NCI-H1417 (cell line): ENCODE measurements at places on chromosomes 3 and 15.

DNA sequence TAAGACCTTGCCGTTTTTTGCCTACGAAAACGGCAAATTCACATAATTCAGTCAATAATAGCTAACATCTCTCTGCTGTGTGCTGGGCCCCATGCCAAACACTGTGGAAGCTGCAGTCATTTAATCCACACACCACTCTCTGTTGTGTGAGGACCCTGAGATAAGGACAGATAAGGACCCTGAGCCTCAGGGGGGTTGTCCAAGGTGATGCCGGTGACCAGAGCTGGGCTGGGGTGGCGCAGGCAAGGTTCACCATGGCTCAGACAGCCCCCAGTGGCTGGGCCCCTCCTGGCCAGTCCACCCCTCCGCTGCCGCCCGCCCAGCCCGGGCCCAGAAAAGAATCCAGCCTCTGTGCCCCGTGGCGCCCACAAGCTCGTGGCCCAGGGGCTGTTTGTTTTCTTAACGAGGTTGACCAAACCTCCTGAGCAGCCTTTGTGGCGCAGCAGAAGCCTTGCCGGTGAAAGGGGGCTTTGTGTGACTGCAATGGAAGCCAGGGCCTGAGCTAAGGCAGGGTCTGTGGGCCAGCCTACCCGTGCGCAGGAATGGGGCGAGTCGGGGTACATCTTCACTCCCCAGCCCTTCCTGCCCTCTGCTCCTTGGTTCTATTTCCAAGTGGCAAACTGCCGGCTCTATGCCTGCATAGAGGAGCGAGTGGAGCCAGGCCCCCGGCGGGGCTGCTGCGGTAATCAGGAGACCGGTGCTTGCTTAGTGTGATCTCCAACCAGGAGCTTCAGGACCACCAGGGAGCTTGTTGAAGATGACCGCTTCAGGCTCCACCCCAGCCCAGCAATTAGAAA is 4.4 kb upstream of the SNX22 start:
- no peak for DNase-seq

DNA sequence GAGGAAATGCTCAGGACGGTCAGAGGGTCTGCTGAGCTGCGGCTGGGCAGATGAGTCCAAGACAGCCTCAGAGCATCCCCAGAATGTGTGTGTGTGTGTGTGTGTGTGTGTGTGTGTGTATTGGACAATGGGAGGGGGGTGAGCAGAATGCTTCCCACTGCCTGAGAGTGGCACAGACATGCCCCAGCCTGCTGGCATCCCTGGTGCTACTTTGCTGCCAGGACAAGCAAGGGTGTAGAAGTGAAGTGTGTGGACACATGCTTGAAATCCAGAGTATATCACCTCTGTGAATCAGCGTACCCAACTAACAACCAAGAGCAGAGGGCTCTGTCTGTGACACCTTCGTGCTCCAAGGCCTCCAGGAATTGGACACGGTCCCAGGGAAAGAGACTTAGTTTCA is 76.3 kb downstream of the SLC9A9 start:
- no peak for DNase-seq

- DNase-seq, result peak; percentile 79
Observed at GRCh38 chr3:127652246-127652995, 20.3 kb upstream of the ABTB1 start.

GRCh38 chr3:171878461-171879225 is 35.5 kb downstream of the TMEM212 start:
- no peak for DNase-seq

GRCh38 chr3:127692501-127693335 is 20.0 kb downstream of the ABTB1 start:
- no peak for DNase-seq

GRCh38 chr15:74788042-74788682 is 6.3 kb downstream of the CSK start:
- no peak for DNase-seq

GRCh38 chr15:88127432-88127790 is 129.1 kb downstream of the NTRK3 start:
- DNase-seq, result no peak

GRCh38 chr3:196108075-196108743 is 26.3 kb upstream of the TFRC start:
- no peak for DNase-seq

- DNase-seq, result peak; percentile 78
Observed at GRCh38 chr3:77795013-77795412, 755.1 kb downstream of the ROBO2 start.

GRCh38 chr3:177820683-177821316 is 623.5 kb upstream of the TBL1XR1 start:
- no peak for DNase-seq

- no peak for DNase-seq
Observed at GRCh38 chr15:50940506-50940905, 32.0 kb downstream of the AP4E1 start.

- no peak for DNase-seq
Observed at GRCh38 chr15:64568765-64569164, 108.4 kb downstream of the ZNF609 start.

DNA sequence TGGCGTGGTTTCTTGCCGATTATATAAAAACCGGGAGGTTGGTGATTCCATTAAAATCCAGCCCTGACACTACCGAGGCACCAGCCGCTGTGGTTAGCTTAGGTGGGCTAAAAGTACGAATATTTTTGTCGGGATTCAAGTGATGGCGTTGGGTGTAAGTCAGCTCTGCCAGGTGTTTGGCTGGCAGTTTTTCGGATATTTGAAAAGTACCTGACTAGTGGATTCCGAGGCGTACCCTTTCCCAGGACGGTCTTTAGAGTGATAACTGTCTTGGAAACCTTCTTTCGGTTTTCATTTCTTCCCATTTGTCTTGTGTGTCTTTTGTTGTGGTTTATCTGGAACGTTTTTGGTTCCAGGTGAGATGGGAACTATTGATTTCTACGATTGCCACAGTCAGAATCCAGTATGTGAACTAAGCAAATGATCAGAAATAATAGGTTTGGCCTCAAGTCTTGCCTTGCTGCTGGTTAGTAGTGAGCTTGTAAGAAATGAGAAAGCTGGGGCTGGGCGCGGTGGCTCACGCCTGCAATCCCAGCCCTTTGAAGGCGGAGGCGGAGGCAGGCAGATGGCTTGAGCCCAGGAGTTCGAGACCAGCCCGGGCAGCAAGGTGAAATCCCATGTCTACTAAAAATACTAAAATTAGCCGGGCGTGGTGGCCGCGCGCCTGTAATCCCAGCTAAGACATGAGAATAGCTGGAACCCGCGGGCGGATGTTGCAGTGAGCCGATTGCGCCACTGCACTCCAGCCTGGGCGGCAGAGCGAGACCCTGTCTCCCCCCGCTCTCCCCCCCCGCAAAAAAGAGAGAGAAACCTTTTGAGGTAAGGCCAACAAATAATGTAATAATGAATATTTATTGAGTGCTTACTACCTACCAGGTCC is 1.4 kb downstream of the FYTTD1 start:
- peak; percentile 63 for DNase-seq

DNA sequence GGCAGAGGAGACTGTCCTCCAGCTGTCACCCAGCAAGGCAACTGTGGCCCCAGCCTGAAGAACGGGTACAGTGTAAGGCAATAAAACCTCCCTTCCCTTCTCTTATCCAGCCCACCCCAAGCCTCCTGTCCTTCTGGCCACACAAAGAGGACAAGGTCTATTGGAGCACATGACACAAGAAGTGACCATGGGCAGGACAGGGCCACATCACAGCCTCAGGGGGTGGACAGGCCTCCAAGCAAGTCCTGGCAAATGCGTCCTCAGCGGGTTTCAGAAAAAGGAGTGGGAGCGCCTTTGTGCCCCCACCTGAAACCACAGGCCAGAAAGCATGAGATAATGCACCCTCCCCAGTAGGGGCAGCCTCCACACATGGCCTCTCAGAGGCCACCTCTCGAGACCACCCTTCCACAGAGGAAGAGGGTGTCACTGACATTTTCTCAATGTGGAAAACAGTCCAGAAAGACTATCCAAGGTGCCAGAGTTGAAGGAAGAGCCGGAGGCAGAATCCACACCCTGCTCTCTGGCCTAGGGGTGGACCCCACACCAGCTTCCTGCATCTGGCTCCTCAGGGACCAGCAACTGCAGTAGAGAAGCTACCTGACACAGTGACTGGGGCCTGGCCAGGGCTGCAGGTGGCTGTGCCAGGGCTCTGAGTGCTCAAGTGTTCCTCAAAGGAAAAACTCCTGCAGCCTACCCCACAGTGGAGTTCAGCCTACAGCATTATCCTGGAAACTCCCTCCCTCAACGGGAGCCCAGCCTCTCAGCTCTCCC is 43.9 kb downstream of the CCDC12 start:
- DNase-seq, result no peak

GRCh38 chr3:187367561-187368103 is 553 bp upstream of the RTP4 start:
- no peak for DNase-seq

DNA sequence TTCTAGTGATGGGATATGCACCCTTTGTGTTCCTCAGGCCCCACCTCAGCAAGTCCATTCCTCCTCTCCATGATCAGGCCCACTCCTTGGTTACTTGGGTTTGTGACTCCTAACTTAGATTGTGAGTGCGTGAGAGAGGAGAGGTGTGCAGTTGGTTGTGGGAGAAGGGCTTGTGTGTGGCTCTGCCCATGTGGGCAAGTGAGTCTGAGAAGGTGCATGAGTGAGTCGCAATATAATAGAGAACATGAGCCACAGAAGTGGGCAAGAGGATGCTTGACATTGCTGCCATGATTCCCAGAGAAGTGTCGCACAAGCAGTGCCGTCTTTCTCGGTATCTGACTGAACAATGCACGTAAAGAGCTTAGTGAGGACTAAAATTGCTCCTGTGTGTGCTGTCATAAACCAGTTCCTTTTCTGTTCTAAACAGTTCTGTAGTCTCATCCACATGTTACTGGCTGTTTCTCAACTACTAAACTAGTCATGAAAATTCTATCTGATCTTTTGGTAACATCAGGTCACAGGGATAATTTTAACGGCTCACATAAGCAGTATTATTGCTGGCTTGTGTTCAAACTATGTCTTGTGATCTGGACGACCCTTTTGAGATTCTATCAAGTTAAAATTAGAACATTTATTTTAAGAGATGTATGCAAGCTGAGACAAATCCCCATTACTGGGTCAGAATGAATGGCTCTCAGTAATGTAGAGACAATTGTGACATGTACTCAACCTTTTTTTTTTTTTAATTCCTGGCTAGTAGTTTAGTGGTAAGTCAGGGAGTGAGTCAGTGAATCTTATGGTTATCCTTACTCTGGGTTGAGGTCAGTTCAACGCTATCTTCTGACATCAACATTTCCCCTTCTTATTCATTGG is 25.6 kb downstream of the GYG1 start:
- DNase-seq, result no peak

DNA sequence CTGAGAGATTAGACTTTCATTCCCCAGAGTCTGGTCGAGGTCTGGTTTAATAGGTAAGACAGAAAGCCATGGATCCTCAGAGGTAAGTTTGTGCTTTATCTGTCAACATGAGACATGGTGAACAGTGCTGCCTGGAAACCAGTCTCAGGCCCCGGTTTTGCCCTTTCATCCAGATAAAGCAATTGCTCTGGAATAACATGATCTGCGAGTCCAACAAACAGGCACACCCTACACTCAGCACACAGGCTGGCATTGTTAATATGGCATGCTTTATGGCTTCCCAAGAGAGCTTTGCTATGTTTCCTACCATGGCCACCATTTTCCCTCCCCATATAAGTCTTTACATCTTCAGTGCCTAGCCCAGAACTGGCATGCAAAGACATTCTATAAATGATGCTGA is 30.1 kb upstream of the MNS1 start:
- DNase-seq, result no peak

GRCh38 chr3:141680620-141681389 is 57.3 kb upstream of the RNF7 start:
- DNase-seq, result peak; percentile 11

DNA sequence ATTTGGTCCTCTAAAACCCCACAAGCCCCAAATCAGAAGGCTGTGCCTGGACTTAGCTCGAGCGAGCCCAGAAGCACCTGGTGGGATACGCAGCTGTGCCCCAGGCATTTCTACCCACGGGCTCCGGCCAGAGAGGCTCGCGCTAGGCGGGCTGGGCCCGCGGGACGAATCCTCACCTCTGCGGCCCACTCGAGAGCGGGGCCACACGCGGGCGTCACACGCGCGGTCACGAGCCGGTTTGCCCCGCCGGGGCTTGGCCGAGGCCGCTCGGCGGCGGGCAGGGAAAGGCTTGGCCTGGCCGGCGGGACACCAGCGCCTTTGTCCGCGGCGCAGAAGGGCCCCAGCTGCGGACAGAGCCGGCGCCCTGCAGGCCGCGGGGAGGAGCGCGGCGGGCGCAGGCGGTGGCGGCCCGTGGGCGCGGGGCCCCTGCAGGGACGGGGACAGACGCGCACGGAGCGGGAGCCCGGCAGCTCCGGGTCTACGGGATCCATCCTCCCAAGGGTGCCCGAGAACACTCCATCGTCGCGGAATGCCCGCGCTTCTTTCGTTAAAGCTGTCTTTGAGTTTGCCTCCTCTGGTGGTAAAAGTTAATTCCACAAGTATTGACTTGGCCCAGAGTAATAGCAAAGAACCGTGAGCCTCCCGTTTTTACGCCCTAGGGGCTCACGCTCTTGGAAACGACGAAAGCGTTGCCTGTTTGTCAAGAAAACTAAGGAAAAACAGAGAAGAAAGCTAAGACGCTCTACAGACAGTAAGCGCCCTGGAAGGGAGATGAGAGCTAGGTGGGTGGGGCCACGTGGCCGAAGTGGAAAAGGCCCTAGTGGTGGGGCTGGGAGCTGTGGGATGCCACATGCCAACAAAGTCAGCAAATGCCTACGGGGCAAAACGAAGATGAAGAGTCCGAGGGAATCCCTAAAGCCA is 26.4 kb downstream of the TYRO3 start:
- DNase-seq, result peak; percentile 44

DNA sequence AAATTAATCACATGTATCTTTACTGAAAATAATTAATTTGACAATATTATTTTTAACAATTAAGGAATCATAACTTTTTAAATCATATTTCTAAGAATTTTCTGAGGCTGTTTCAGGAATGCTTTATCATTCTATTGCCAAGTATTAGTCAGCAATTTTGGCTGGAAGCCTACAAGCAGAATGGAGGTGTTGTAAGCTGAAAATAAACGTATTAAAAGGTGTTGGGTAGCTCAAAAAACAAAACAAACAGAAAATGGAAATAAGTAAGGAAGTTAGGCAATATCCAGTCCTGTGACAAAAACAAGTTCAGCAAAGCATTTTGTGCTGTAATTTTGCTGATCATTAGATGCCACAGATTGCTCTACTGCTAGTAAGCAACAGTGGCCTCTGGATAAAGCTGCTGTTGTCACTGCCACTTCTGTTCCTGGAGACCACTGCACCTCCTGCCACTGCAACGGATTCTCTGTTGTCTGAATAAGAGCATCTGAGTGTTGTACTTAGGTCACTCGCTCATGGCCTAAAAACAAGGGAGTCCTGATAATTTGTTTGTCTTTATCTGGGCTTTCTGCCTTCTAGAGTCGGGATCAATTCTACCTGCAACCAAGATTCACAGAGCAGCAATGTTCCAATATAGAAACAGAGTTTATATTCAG is 63.5 kb upstream of the SLITRK3 start:
- peak; percentile 10 for DNase-seq

- DNase-seq, result no peak
Observed at GRCh38 chr15:27057904-27058645, 87.1 kb downstream of the GABRG3 start.

- DNase-seq, result no peak
Observed at GRCh38 chr3:172102123-172102882, 62.9 kb downstream of the FNDC3B start.
